ENCODE measurements at places on chromosomes 5 and 9.
A peak's percentile ranks its signal among the peaks of the same experiment; 100 is the strongest.

- DNase-seq, result no peak
Observed at GRCh38 chr9:127066851-127067136, 55.6 kb downstream of the ANGPTL2 start.

DNA sequence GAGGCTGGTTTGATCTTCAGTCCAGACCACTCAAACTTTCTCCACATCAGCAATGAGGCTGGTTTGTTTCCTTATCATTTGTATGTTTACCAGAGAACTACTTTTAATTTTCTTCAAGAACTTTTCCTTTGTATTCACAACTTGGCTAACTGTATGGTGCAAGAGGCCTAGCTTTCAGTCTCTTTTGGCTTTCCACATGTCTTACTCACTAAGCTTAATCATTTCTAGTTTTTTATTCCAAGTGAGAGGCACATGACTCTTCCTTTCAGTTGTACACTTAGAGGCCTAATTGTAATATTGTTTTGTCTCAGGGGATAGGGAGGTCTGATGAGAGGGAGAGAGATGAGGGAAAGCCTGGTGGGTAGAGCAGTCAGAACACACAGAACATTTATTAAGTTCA, 554.0 kb upstream of the ARRDC3 start:
- DNase-seq, result no peak

- DNase-seq, result no peak
Observed at GRCh38 chr9:2142212-2142611, 127.1 kb downstream of the SMARCA2 start.

DNA sequence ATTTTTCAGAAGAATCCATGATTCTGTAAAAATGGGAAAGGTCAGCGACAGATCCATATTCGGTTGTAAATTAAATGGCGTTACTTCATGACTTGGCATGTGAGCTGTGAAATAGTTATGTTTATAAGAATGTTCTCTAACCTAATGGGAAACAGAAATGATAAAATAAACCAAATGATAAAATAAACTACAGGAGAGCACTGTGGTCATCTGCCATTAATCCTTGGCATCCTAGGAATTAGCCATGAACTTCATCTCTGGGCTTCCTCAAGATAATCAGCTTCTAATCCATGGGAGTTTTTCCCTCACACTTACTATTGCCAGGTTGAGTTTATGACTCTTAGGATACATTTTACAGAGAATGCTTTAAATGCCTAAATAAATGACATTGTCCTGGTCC, 94.6 kb upstream of the SLC30A5 start:
- no peak for DNase-seq

DNA sequence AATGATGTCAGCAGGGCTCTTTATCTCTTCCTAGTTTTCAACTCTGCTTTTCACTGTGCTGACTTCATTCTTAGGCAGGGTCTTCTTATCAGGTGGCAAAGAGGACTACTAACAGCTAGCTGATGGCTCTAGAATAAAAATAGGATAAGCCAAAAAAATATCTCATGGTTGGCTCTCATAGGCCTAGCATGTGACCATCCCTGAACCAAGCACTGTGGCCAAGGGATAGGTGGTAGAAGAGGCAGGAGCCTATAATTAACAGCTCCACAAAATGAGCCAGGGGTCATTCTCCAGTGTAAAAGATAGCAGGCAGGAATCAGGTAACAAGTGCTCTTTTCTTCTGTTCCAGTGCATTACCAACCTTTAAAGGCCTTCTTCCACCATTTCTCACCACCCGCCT, 21.1 kb downstream of the ANKDD1B start:
- no peak for DNase-seq

GRCh38 chr9:20269620-20270019, 352.7 kb downstream of the MLLT3 start:
- no peak for DNase-seq

GRCh38 chr5:148104226-148104625, 40.4 kb downstream of the SPINK5 start:
- no peak for DNase-seq

- no peak for DNase-seq
Observed at GRCh38 chr5:151738125-151738848, 20.1 kb downstream of the ATOX1 start.

- no peak for DNase-seq
Observed at GRCh38 chr5:79459626-79460025, 54.3 kb downstream of the HOMER1 start.

DNA sequence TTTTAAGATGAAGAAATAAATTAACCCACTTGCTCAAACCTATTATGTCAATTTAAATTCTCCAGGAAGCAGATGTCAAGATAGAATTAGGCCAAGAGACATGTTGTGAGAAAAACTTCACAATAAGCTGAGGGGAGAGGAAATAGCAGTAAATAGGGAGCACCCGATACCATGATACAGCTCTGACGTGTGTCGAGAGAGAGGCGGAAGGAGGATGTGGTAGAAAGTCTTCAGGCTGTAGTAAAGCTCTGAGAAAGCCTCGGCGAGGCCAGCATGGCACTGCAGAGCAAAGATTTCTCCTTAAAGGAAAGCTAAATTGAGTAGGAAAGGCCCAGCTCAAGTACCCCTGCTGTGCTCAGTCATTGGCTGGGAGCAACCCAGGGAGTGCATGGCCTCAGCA, 6.0 kb upstream of the PUM3 start:
- DNase-seq, result no peak

DNA sequence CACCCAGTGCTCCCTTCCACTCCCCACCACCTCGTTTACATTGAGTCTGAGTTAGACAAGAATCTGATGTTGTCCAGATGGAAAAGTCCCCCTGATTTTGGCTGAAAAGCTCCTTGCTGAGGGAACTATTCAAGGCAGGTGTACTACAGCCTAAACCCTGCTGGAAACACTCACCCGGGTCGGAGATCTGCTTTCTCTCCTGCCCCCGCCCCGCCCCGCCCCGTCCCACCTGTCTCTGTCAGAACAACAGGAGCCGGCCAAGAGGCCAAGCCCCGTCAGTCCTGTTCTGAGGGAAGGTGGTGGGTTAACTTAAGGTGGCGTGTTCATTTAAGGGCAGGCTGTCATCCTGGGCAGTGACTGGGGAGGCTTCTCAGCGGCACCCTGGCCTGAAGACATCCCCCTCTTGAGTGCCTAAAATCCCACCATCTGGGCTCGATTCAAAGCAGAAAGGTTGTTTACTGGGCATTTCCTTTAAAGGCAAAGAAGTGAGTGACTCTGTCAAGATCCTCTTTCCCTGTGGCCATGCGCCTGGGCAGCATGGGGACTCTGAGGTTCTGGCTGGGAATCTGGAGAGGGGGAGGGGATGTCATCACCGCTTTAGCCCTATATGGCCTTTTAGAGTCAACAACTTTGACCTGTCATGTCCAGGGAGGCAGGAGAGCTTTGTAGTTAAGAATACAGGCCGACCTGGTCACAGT, 71.1 kb upstream of the NEURL1B start:
- no peak for DNase-seq

DNA sequence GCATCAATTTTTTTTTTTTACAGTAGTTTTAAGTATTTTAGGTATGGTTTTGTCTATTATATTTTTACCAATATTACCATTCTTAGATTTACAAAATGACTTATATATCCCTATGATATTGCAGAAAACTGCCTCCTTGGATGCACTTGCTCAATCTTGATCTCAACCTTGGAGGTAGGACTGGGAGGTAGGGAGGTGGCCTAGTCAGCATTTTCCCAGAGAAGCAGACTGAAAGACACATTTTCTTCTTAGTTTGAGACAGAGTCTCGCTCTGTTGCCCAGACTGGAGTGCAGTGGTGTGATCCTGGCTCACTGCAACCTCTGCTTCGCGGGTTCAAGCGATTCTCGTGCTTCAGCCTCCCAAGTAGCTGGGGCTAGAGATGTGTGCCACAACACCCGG, 175.3 kb upstream of the SH3GL2 start:
- no peak for DNase-seq

GRCh38 chr5:160978944-160979343, 126.9 kb upstream of the ATP10B start:
- DNase-seq, result no peak

DNA sequence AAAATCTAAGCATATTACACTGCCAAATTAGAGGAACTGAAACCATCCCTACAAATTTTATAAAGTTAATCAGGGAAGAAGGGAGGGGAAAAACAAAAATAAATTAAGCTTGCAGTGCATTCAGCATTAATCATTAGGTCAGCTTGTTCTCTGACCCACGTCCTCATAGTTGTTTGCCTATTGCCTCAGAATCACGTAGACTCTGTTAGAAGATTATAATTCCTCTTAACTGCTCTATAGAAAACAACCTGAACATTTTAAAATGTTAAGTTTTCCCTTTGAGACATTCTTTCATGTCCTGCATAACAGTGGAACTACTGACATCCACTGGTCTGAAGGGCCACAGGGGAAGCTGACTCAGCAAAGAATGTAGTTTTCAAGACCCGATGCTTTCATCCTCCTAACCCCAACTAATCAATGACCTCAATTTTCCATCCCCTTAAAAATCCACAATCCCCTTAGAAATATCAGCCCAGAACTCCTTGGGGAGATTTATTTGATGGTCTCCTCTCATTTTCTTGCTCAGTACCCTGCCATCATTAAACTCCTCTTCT, 112.4 kb downstream of the FBXO4 start:
- no peak for DNase-seq

GRCh38 chr5:66551338-66551737, 44.9 kb upstream of the MAST4 start:
- DNase-seq, result no peak

- DNase-seq, result no peak
Observed at GRCh38 chr5:82975396-82975795, 101.8 kb downstream of the TMEM167A start.

DNA sequence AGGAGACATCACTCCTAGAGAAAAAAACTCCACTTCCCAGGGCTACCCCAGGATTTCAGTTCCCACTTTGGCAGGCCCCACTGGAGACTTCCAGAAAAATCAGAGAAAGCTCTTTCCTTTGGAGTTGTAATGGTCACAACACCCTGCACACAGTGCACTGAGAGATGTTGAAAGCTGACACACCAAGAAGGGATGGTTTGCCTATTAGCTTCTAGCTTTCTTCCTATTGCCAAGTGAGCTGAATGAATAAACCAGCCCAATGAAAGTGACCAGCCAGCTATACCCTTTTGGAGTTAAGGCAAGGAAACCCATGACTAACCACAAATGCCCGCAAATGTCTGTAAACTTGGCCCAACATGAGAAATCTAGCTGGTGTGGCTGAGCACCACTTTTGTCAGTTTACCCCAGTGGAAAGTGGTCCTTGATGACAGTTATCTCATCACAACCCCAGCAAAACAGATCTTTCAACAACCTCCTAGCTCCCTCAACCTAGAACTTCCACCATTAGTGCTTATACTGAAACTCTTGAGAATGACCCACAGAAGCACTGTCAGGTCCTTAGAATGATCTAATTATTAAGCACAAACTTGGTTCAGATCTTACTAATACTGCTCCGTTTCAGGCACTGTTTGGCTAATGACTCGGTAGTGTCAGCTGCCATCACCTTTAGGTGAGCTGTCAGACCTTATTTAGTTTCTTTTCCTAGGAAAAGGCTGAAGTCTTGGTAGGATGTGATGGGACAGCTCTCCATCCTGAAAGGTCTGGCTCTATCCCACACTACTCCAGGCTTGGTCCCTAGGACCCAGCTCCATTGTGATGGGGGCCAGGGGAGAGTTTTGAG, 11.2 kb downstream of the IRF1 start:
- peak; percentile 47 for DNase-seq

GRCh38 chr9:120366644-120367019, 213.3 kb downstream of the CDK5RAP2 start:
- no peak for DNase-seq

DNA sequence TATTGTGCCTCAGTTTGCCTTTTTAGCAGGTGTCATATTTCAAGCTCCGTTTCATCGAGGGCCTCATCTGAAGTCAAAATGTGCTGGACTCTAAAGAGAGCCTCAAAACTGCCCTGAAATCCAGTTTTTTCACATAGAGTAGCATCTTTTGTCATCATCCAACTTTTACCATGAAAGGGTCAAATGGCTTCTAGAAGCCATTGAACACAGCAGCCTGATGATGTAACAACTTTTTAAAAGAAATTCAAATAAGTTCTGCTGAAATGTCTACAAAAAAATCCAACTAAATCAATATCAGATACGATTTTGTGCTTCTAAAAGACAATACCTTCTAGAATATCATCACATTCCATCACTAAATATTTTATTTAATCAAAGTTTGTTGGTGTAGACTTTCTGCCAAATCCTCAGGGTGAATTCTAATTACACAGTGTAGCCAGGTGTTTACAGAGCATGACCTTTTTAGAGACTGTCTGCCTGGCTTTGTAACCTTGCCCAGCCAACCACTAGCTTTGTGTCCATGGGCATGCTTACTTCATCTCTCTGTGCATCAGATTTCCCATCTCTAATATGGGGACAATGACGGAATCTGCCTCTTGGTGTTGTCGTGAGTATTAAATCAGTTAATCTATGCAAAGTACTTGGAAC, 505.0 kb downstream of the EBF1 start:
- no peak for DNase-seq

DNA sequence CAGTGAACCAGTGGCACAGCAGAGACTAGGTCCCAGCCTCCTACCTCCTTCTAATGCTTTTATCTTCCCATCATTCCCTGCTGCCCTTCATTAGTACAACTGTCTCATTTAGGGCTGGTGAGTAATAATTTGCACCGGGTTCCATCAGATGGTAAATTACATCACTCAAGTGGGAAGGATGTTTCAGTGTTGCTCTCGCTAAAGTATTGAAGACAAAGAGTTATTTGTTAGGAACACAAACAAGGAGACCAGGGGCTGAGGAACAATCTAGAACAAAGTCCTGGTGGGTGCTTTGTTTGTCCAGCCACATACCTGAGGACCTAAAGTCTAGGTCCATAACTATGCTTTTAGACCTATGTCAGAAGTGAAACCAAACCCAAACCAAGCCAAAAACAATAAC, 52.4 kb downstream of the SEC61B start:
- no peak for DNase-seq

- DNase-seq, result no peak
Observed at GRCh38 chr5:171640480-171640879, 145.1 kb upstream of the SMIM23 start.

DNA sequence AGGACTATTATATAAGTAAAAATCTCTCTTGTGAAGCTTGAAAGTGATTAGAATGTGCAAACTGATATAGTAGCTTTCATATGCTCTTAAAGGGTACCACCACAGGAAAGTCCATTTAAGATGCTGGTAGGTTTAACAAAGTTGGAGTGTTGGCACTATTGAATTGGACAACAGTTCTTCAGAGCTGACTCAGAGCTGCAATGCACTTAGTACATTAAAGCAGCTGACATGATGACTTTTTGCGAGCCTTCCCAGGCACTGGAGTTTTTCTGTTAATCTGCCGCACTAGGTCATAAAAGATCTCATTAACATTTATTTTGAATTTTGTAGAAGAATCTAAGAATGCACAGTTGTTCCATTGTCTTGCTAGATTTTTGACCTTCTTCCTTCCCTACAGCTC, 243.8 kb downstream of the ADAMTSL1 start:
- DNase-seq, result no peak

GRCh38 chr5:15008476-15008875, 136.9 kb upstream of the ANKH start:
- no peak for DNase-seq

- no peak for DNase-seq
Observed at GRCh38 chr5:6322163-6322713, 56.1 kb downstream of the MED10 start.

GRCh38 chr9:114470581-114470980, 34.7 kb downstream of the WHRN start:
- DNase-seq, result no peak

GRCh38 chr5:126794157-126794828, 17.4 kb downstream of the LMNB1 start:
- DNase-seq, result no peak

GRCh38 chr9:82234160-82234943, 245.8 kb downstream of the SPATA31D1 start:
- no peak for DNase-seq

GRCh38 chr5:174825587-174825986, 101.2 kb downstream of the MSX2 start:
- DNase-seq, result no peak
